ENCODE measurements at places on chromosomes 6 and 20.

DNA sequence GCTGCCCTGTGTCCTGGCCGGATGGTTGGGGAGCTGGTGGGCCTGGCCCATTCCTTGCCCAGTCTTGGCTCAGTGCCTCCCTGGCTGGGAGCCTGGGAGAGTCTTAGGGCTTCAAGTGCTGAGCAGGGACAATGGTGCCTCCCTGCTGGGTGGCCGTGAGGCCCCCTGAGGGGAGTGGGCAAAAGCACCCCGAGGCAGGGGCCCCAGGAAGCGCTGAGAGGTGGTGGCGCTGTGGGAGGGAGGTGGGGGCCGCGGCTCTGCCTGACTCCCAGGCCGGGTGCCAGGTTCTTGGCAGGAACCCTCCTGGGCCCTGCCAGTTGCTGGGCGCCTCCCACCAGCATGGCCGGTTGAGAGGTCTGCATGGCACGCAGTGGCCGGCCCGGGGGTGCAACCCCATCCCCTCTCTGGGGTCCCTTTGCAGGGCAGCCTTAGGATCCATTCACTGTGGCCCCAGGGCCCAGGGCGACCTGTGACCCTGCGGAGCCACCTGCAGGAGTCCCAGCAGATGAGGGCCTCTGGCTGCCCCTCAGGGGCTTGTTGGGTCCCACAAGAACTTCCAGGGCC is 9.2 kb upstream of the RPS21 start:
- no peak for DNase-seq

DNA sequence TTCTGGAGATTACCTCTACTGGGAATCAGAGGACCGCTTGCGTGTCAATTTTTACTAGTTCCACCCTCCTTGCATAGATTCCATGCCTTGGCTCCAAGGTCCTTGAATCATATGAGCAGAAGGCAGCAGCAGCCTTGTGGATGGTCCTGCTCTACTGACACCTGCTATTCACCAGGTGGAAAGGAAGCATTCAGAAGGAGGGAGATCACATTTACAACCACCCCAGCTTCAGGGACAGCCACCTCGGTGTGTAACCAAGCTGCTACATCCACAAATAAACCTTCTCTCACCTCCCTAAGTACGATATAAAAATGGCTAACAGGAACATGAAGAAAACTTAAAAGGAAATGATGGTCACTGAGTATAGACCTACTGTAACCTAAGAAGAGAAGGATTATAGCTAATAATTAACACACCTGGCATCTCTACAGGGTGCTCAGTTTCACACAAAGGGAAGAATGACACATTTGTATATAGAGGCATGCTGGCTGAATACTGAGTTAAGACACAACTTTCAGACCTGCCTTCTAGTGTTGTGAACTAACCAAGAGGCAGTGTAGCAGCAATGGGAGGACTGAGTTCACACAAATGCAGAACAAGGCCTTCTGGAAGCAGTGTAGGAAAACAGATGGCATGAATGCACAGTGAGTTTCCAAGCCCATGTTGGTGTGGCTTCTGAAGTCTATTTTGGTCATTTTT is 46.3 kb upstream of the SRPK1 start:
- no peak for DNase-seq

- DNase-seq: no peak
Observed at GRCh38 chr6:54255886-54256285, 52.4 kb upstream of the TINAG start.

DNA sequence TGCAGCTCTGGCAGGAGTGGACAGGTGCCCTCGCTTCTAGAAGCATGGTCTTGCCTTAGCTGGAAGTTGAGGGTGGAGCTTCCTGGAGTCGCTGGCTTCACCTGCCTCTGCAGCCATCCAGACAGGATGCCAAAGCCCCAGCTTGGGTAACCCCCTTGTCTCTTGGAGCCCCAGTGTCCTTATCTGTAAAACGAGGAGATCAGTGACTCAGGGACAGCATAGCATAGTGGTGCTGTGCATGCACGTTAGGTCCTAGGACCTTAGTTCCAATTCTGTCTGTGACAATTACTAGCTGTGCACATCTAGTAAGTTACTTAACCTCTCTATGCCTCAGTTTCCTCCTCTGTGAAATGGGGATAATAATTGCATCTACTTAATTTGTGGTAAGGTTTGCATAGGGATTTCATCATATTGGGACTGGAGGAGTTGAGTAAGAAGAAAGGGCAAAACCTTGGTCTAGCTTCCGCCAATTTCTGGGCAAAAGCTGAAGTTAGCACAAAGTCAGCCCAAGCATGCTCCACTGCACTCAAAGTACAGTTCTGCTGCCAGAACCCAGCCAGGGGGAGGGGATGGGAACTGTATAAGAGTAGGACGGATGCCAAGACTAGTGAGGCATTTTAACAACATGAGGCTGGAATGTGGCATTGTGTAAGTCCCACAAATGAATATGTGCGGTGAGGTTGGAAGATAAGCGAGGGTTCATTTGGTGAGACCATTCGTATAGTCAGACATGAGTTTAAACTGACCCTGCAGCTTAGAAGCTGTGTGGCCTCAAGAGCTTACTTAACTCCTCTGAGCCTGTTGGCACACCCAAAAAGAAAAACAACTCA is 24.5 kb downstream of the TOX2 start:
- DNase-seq: no peak

DNA sequence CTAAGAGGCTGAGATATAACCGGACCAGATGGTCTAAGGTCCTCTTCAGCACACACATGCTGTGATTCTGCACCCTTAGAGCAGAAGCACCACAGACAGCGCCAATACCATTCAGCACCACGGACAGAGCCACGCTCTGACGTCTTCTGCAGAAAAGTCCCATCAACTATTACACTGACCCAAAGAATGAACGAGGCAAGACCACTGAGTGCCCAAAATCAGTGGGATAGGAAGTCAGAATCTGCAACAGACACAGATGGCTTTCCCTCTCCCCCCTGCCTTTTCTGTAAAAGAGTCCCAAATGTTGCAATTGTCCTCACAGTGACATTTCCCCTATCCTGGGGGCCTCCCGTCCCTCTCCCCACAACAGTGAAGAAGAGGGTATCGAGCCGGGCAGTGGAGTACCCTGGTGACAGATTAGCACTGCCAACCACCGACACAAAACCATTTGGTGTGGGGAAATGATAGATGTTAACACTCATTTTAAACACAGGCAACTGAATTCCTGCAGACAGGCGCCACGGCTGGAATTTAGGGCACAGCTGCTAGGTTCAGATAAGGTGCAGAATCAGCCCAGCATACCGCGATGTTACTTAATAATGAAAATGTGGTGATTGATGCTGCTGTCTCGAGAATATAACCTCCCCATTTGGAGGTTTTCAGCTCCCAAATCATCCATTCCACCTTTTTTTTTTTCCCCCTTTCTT is 66.6 kb upstream of the CTNNBL1 start:
- peak; percentile 27 for DNase-seq

GRCh38 chr6:150252714-150253444 is 110.0 kb downstream of the PPP1R14C start:
- no peak for DNase-seq

DNA sequence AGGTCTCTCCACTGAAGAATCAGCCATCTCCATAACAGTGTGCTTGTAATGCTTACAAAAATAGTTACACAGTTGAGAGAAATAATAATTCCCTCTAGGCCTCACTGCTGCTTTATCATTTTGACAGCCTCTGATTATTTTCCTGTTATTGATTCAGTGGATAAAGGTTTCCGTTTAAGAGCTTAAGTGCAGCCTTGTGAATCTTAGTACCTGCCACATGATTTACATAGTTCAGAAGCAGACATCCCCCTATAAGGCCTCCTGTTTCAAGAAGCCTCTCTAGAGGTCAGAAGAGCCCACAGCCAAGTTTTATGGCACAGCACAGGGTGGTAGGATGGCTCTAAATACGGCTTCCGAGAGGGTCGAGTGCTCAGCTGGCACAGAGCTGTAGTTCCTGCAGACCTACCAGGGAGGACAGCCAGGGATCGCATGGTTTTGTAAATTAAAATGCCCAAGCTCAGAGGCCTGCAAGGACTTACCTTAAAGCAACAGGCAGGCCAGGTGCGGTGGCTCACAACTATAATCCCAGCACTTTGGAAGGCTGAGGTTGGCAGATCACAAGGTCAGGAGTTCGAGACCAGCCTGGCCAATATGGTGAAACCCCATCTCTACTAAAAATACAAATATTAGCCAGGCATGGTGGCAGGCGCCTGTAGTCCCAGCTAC is 17.6 kb upstream of the PYGB start:
- no peak for DNase-seq

DNA sequence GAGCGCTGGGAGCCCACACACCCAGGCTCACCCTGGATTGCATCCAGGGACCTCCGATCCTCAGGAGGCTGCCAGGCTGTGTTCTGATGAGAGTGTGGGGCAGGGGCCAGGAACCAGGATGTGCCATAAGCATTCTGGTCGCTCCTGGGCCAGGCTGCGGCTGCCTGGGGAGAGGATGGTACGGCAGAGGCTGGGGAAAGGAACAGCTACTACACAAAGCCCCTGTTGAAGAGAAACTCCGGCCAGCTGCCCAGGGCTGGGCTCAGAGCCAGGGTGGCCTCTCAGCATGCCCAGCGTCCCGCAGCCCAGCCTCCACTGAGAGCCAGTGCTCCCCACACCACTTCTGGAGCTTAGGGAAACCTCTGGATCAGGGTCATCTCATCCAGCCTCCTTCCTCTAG is 21.7 kb upstream of the OCSTAMP start:
- DNase-seq: no peak

GRCh38 chr20:58131151-58131550 is 97.3 kb downstream of the ANKRD60 start:
- no peak for DNase-seq

DNA sequence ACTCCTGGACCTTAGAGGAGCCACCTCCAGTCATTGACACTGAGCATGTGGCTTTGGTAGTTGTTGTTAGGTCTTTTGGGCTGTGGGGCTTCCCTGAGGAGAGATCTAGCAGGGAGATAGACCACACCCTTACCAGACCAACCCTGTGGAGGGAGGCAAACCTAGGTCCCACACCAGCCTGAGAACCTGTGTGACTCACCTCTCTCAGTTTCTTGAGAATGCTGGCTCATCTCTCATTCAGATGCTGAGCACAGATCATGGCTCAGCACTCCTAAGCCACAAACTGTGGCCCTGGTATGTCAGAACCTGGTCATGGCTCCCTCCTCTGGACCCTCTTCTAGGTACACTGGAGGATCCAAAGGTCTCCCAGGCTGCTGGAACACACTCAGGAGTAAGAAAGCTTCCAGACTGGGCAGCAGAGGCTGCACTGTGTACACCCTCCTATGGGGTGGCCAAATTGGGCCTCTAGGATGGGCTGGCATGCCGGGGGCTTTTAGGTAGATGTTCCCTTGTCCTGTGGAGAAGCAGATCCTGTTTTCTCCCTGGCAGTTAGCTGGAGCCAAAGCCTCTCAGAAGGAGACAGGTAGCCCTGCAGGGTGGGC is 1294.5 kb downstream of the KHDRBS2 start:
- no peak for DNase-seq

DNA sequence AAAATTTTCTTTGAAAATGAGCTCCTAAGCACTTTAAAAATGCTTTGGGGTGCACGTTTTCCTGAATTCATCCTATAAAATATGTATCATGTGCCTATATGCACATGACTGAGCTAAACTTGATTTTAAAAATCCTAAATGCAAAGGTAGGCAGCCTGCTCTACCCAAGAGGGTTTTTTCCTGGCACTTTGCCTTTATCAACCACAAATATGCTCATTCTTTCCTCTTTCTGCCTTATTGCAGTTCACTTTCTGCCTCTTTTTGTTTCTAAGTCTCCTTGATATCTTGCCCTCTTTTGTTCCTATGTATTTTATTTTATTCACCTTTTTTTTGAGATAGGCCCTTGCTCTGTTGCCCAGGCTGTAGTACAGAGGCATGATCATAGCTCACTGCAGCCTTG is 229.3 kb downstream of the GRM1 start:
- no peak for DNase-seq

GRCh38 chr6:164827537-164827936 is 481.9 kb downstream of the C6orf118 start:
- no peak for DNase-seq

DNA sequence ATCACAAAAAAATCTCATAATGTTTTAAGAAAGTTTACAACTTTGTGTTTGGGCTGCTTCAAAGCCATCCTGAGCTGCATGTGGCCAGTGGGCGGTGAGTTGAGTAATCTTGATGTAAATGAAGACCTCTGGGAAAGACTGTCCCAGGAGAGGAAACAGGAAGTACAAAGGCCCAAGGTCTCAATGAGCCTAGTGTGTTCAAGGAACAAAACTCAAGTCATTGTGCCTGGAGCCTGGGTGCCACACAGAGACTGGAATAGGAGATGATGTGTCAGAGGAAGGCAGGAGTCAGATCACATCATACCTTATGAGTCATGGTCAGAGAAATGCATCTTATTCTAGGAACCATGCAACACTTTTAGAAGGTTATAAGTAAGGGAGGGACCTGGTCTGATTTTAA is 51.5 kb downstream of the COL19A1 start:
- no peak for DNase-seq

GRCh38 chr6:135537741-135538301 is 40.3 kb upstream of the AHI1 start:
- DNase-seq: no peak

- no peak for DNase-seq
Observed at GRCh38 chr20:37498066-37498665, 22.9 kb upstream of the NNAT start.

- DNase-seq: peak; percentile 40
Observed at GRCh38 chr6:63643862-63644261, 8.3 kb downstream of the PHF3 start.

- no peak for DNase-seq
Observed at GRCh38 chr6:12977806-12978205, 261.2 kb downstream of the PHACTR1 start.

GRCh38 chr6:1312203-1312472 is 240 bp downstream of the FOXQ1 start:
- DNase-seq: peak; percentile 16

DNA sequence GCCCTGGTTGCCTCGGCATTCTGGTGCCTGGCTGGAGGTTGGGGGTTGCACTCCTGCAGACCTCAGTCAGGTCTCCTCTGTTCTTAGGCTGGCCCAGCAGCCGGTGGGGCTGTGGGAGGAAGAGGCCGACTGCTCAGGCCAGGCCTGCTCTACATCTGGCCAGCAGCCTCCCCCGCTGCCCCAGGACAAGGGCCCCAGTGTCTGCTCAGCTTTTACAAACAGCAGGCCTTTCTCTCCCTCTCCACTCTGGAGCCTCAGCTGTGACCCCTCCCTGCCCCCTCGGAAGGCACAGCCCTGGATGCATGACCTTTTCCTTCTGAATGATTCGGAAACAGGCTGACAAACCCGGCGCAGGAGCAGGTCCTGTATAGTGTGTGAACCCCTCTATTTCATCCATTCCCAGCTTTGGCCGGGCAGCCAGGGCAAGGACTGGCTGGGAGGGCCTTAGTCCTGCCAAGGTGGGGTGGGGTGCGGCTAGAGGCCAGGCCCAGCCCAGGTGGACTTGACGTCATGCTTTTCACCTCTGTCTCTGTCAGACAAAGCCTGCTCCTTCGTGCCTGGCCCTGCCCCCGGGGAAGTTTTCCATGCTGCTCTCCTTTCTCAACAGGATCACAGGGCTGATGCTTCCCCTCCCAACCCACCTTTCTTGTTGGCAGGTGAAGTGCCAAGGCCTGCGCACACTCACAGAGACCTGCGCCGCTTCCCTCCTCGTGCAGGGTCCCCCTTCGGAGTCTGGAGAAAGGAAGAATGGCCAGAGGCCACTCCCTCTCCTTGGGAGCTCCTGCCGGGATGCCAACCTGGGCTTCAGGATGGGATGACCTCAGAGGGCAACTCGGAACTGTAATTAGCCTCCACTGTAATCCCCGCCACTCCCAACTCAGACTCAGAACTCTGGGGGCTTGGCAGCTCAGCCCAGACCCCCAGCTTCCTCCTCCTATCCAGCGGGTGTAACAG is 10.1 kb upstream of the ITPR3 start:
- no peak for DNase-seq
